ENCODE measurements at places on chromosomes 3 and 15. TPM values are rescaled to one million over a fixed set of nuclear protein-coding genes. Genes with fewer than 3 reads are reported as not detected.

ZNF80 gene
- not detected for polyA plus RNA-seq

PLIN1 gene
- 0.86 TPM for polyA plus RNA-seq

ARIH1 gene
- 27.4 TPM for polyA plus RNA-seq

STT3B gene
- 44.7 TPM for polyA plus RNA-seq

TGM5 gene
- not detected for polyA plus RNA-seq

DNASE1L3 gene
- polyA plus RNA-seq: 27.5 TPM

CPNE9 gene
- 0.19 TPM for polyA plus RNA-seq

MYZAP gene
- 6.1 TPM for polyA plus RNA-seq

KBTBD12 gene
- 1.6 TPM for polyA plus RNA-seq

CYP8B1 gene
- polyA plus RNA-seq: 4.3 TPM

MB21D2 gene
- polyA plus RNA-seq: 3.2 TPM

ADAMTSL3 gene
- 1.6 TPM for polyA plus RNA-seq

CPNE4 gene
- polyA plus RNA-seq: 1.2 TPM

MOBP gene
- polyA plus RNA-seq: not detected

DNA sequence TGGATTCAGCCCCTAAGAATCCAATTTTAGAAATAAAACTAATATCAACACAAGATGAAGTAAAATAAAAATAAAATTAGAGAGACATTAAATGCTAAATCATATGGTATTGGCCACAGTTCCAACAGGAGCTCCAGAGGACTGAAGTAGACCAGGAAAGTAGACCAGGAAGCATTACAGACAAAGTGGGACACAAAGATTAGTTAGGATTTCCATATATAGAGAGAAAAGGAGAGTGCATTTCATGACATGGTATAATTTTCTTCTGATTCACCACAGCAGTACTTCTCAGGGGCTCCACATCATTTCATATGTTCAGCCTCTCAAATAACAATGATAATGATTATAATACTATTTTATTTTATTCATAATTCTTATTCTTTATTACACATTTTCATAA lies 18.3 kb downstream of the FGF7 start:
- no peak for DNase-seq

- no peak for DNase-seq
Observed at GRCh38 chr3:38348903-38349302, 2.3 kb downstream of the XYLB start.

- no peak for DNase-seq
Observed at GRCh38 chr3:31505371-31506048, 27.2 kb upstream of the STT3B start.

DNA sequence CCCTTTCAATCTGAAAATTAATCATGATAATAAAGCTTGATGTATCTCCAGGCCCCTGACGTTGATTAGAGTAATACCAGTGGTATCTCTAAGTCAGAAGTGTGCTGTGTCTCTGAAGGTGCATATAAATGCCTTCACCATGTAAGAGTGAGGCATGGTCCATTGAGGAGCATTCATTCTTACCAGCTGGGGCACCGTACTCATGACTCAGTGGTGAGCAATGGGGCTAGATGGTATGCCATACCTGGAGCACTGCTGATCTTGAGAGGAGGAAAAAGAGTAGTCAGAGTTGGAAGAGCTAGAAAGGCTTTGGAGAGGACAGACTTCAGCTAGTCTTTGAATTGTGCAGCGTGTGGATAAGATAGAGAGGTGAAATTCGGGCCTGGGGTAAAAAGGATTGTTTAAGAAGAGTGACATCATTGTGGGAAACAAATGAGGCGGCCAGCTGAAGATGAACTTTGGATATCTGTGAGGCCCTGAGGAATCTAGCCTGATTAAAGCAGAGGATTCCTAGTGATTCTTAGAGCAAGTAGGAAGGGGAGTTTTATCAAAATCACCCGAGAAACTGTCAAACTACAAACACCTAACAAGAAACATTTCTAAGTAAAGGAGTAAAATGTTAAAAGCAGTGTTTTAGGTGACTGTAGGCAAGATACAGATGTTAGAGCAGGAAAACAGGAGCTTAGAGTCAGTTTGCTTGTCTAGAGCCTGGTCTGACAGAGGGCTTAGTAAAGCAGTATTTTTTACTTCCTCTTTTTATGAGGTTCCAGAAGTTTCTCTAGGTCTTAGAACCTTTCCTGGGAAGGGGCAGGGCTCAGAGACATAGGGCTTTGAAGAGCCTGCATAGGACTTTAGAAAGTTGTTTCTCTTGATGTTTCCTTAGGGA lies 13.6 kb downstream of the TMOD3 start:
- DNase-seq: no peak

DNA sequence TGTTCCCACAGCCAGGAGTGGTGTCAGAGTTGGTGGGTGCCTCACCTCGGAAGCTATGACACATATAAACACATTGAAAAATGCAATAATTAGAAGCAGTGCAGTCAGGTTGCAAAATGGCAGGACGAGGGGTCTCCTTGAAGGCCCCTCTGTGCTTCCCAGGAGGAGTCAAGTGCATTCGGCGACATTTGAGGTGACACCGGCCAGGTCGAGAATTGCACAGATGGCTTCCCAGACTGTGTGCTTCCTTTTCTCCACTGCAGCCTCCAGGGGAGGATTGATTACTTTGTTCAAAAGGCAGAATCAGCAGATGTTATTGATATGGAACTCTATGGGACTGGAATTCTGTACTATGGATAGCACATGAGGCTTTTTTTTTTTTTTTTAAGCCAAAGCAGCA lies 163.2 kb downstream of the MINAR1 start:
- DNase-seq: no peak

- no peak for DNase-seq
Observed at GRCh38 chr3:65348398-65348995, 660.7 kb upstream of the ADAMTS9 start.

DNA sequence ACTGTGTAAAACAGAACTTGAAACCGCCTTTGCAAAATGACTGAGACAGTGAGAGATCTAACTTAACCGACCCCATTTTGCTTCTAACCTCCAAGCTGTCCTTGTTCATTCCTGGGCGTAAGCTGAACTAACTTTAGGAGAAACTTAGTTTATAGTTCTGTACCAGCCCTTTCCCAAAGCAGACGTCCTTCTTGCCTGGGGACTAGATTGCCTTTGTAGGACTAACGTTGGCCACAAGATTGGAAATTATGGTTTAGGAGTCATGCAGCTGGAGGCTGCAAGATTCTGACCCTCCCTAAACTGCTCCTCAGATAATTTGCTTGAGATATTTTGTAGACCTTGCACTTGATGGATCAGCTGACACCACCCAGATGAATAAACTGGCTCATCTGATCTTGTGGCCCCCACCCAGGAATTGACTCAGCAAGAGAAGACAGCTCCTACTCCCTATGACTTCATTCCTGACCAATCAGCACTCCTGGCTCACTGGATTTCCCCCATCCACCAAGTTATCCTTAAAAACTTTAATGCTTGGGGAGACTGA lies 219.9 kb upstream of the PROK2 start:
- no peak for DNase-seq

DNA sequence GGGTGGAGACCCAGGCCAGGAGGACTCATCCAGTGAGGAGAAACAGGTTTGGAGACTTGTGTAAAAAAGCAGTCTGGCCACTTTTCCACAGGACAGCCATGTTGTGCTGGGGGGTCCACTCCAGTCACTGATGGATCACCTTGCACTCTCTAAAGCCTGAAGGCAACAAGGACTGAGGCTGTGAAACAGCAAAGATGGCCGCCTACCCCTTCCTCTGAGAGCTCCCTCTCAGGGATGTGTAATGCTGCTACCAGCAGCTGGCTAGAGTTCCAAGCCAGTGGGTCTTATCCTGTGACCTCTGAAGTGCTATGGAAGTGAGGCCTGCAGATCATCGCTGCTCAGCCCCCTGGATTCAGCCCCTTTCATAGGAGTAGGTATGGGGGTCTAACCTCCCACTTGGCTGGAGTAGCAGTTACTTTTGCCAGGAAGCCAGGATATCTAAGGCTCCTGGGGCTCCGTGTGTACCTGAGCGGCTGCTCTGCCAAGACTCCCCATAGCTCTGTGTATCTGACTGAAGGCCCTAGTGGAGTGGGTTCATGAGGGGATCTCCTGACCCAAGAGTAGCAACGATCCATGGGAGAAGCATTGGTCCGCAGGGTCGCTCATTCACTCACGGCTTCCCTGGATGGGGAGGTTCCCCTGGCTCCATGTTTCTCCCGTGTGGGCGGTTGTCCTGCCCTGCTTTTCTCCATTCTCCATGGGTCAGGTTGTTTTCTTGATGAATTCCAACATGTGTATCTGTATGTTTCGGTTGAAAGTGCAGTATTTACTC lies 69.9 kb upstream of the TNFSF10 start:
- DNase-seq: no peak

DNA sequence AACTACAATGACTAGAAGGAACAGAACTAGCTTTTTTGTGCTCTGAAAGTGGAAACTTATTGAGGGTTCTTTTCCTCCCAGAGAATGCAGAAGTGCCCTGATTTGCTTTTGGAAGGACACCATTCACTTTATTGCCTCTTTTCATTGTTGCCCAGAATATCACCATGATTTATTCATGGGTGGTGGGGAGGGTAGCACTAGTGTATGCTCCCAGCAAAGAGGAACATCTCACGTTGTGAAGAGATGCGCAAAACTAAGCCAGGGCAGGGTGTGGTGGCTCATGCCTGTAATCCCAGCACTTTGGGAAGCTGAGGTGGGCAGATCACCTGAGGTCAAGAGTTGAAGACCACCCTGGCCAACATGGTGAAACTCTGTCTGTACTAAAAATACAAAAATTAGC lies 31.4 kb downstream of the FLNB start:
- no peak for DNase-seq

- no peak for DNase-seq
Observed at GRCh38 chr3:181808053-181808452, 96.3 kb downstream of the SOX2 start.

DNA sequence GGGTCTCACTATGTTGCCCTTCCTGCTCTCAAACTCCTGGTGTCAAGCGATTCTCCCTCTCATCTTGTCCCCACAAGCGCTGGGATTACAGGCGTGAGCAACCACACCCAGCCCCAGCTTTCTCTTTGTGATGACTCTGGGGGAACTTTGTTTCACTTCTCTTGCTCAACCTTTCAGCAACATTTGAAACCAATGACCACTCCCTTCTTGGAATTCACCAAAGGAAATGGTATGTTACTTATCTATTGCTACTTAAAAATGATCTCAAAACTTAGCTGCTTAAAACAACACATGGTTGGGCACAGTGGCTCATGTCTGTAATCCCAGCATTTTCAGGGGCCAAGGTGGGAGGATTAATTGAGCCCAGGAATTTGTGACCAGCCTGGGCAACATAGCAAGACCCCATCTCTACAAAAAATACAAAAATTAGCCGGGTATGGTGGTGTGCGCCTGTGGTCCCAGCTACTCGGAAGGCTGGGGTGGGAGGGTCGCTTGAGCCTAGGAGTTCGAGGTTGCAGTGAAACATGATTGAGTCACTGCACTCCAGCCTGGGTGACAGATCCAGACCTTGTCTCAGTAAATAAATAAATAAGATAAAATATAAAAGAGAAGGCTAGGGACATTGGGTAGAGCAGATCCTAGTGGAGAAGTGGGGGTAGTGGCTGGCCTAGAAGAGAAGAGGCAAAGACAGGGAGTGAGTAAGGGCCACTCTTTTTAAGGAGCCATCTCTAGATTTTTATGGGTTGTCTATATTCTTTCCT lies 10.3 kb upstream of the COPG1 start:
- DNase-seq: no peak

- DNase-seq: no peak
Observed at GRCh38 chr3:89186456-89186855, 79.0 kb downstream of the EPHA3 start.

DNA sequence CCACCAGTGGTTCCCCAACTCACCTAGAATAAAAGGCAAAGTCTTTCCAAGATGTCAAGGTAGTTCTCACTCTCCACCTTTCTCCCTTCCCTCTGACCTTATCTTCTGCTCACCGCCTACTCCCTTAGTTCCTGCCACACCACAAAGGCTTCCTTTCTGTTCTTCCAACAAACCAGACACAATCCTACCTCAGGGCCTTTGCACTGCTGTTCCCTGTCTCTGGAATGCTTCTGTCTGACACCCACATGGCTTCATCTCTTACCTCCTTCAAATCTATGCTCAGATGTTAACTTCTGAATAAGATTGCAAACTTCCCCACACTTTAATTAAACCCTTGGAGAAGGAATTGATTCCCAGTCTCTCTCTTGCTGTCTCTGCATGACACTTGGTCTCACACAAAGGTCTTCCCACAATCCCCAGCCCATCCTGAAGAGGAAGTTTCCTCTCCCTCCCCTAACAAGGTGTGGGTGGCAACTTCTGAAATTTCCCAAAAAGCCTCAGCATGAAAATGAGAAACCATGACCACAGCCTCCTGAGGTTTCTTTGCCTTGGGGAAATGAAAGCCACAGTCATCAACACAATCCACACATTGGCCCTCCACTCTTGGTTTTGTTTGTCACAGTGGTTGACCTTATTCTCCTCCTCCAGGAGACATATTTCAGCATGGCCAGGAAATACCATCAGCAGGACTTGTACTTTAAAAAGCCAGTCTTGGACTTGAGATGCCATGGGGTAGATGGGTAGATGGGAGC lies 3.0 kb upstream of the RYK start:
- DNase-seq: no peak

GRCh38 chr15:55695432-55695831 lies 47.5 kb downstream of the PRTG start:
- DNase-seq: peak; percentile 43

- no peak for DNase-seq
Observed at GRCh38 chr3:24498796-24499195, 4.1 kb upstream of the THRB start.

DNA sequence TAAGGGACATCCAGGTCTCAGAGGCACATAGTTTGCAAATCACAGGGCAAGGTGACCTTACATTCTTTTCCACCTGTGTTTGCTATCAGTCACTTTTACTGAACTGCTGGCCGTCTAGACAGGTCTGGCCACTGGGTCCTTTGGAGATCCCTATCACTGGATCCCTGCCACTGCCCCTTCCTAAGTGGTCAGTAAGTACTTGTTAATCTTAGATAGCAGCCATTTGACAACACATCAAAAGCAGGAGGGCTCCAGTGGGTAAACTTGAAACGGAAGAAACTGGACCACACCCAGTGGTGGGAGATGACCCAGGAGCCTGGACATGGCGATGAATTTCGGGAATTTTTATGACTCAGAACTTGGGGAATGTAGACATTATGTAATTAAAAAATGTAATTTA lies 28.9 kb upstream of the RASGRP1 start:
- no peak for DNase-seq

GRCh38 chr15:63093486-63094205 lies 28.0 kb upstream of the LACTB start:
- DNase-seq: peak; percentile 89

DNA sequence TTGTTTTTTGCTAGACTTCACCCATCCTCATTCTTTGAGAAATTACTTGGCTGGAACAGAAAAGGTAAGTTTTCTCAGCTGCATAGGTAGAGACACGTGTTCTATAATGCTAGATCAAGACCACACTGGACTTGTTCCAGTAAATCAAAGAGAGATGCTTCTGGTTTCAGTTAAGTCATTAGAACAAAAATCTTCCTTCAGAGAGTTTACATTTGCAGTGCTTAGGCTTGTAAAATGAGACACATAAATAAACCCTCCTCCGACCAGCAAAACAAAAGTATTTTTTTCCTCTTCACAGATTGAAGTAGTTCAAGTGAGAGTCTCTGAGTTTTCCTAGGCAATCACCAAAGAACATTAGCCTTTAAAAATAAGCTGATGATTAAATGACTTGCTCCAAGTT lies 87.3 kb upstream of the PROK2 start:
- no peak for DNase-seq

- no peak for DNase-seq
Observed at GRCh38 chr15:80783260-80783659, 4.1 kb downstream of the CEMIP start.
